ENCODE measurements at places on chromosomes 11 and 22.

GRCh38 chr22:27075028-27075678 is 417.8 kb downstream of the MIAT start:
- no peak for DNase-seq

GRCh38 chr11:62081378-62082291 is 42.2 kb upstream of the INCENP start:
- DNase-seq: peak; percentile 92

DNA sequence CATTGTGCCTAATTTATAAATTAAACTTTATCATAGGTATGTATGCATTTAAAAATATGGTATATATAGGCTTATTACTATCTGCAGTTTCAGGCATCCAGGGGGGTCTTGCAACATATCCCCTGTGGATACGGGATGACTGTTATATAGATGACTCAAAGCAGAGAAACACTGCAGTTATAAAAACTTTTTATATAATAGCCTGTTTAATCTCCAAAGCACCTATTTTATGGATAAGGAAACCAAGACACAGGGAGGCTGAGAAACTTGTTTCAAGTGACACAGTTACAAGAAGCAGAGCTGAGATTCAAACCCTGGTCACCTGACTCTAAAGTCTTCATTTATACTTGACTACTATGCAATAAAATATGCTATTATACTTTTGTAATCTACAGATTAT is 897.7 kb downstream of the KCNA4 start:
- DNase-seq: no peak

- peak; percentile 79 for DNase-seq
These were observed 5.3 kb upstream of the GALR3 start for GRCh38 chr22:37817705-37818408.

DNA sequence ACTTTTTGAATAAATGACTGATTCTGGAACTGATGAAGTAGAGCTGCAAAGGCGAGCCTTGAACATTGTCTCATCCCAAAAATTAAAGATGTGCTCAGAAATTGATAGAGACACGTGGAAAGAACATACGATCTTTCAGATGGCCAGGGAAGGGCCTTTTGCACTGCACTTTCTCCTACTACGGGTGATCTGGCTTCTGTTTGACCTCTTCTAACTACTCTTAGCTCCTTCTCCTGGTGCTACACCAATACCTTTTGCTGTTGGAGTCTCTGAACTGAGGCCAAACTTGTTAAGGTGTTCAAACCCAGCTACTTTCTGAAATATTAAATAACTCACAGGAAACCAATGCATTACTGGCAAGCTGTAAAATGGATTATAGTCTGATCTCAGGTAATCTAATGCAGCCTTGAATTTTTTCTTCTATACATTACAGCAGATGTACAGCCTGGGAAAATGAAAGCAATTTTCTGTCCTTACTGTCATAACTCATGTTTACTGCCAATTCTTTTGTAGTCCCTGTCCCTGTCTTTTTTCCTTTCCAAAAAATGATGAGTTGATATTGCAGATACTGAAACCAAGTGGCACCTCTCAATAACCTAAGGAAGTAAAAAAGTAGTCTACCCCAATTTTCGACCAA is 1086.1 kb upstream of the CNTN5 start:
- DNase-seq: no peak

DNA sequence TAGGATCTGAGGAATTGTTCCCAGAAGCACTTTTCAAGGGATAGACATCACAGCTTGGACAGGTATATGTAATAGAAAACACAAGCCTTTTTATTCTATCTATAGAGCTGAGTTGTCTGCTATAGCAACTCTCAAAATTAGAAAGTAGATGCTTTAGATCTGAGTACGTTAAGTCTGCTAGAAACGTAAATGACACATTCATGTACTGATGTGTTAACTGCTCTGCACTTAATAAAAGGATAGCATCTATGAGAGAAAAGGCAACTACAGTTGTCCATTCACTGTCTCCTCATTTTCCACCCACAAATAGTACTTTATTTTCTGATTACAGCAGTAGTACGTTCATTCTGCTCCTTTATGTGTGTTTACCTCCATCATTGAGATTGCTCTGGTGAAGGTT is 6.0 kb upstream of the STT3A start:
- no peak for DNase-seq

- peak; percentile 63 for DNase-seq
These were observed 45.5 kb upstream of the ME3 start for GRCh38 chr11:86717817-86718501.

GRCh38 chr22:46865052-46865434 is 102.6 kb downstream of the TBC1D22A start:
- no peak for DNase-seq

DNA sequence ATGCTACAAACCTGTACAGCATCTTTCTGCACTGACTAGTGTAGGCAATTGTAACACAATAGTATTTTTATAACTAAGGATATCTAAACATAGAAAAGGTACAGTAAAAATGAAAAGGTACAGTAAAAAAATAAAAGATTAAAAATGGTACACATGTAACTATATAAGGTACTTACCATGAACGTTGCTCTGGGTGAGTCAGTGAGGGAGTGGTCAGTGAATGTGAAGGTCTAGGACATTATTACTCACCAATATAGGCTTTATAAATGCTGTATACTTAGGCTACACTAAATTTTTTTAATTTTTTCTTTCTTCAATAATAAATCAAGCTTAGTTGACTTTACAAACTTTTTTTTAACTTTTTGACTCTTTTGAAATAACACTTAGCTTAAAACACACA is 59.9 kb downstream of the EIF3M start:
- DNase-seq: peak; percentile 20

DNA sequence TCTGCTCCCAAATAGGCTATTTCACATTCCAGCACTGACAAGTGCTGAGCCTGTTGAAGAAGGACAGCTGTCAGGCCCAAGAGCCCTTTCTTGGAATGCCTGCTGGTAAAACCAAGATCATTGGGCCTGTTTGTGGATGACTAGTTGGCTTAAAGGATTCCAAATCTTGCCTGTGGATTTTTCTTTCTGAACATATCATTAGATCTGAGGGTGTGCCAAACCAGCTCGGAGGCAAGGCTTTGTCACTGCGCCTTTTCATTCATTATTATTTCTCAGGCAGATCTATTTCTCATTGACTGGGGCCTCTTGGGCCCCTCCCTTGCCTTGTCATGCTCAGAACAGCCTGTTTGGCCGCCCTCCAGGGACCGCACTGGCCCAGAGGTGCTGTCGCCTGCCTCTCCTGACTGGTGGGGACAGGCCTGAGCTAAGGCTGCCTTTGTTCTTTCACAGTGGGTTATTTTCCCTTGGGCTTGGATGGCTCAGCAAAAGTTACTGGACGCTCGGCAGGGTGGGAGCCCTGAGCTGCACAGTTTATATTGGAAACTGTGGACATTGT is 222.7 kb upstream of the SESN3 start:
- peak; percentile 56 for DNase-seq

DNA sequence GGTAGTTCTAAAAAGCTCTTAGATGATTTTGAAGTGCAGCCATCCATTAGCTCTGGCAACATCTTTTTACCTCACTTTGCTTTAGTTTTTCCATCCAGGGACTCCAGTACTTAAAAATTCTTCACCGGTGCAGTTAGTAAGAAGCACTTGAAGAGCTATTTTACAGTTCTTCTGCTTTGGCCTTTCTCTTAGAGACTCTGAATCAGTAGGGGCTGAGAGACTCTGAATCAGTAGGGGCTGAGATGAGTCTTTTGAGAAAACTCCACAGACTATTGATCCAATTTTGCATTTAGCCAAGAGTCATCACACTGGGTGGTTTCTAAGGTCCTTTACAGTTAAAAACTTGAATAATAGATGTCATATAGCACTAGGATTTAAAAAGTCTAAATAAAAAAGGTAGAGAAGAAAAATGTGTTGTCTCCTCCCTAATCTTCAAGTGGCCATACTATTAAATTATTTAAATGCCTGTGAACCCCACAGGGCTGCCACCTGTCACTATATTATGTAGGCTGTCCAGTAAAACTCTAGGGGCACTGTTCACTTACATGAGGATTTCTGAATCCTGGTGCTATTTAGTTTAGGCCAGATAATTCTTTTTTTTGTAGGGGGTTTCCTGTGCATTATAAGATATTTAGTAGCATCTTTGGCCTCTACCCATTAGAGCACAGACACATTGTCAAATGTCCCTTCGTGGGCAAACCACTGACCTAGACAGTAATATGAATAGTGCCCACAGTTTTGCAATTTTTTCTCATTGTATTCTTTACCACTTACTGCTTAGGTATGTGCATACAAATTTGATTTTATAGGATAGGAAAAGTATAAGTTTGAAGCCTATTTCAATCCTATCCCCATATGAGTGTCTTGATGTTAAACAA is 26.3 kb upstream of the HIKESHI start:
- DNase-seq: no peak

GRCh38 chr11:73367482-73368024 is 8.6 kb upstream of the RELT start:
- DNase-seq: no peak

DNA sequence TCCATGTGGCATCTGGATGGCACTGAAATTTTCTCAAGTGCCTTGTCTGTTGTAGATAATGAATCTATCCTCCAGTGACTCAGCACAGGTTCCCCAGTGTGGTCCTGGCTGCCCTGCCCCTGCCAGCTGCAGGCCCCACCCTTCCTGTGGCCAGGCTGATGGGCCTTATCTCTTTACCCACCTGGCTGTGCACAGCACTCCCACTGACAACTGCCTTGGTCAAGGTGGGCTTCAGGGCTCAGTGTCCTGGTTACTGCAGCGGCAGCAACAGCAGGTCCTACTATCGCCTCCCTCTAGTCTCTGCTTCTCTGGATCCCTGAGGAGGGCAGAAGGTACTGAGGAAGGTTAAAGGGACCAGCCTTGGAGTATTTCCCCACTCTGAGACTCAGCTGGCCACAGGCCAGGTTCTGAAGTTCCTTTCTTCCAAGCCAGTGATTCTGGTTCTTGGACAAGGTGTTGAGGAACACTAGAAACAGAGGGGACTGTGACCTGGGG is 3.1 kb downstream of the HMBS start:
- peak; percentile 22 for DNase-seq

- no peak for DNase-seq
These were observed 57.5 kb upstream of the ALX4 start for GRCh38 chr11:44367452-44367851.

DNA sequence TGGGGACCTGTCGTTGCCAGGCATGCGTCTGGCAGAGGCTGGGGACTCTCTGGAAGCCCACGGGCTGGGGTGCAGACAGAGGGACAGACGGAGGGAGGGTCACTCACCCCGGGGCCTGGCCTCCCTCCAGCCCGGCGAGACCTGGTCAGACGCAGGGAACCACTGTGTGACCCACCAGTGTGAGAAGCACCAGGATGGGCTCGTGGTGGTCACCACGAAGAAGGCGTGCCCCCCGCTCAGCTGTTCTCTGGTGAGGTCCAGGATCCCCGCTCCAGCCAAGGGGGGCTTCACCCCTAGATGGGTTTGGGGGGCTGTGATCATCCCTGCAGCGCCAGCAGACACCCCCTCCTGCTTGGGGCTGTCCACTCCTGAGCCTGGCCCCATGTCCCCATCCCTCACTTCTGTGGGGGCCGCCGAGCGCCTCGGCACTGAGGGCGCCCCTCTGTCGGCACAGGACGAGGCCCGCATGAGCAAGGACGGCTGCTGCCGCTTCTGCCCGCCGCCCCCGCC is 23.6 kb upstream of the MUC5B start:
- no peak for DNase-seq

Measured in kidney tubule cell (primary cell).